Activated CD4-positive, alpha-beta T cell treated with anti-CD3 and anti-CD28 coated beads, Interleukin-2, amount 50 U/mL, for 1 hour (primary cell): ENCODE measurements at places on chromosomes 1 and 21.

GRCh38 chr1:32681509-32681908, 21.1 kb downstream of the SYNC start:
- DNase-seq = no peak

DNA sequence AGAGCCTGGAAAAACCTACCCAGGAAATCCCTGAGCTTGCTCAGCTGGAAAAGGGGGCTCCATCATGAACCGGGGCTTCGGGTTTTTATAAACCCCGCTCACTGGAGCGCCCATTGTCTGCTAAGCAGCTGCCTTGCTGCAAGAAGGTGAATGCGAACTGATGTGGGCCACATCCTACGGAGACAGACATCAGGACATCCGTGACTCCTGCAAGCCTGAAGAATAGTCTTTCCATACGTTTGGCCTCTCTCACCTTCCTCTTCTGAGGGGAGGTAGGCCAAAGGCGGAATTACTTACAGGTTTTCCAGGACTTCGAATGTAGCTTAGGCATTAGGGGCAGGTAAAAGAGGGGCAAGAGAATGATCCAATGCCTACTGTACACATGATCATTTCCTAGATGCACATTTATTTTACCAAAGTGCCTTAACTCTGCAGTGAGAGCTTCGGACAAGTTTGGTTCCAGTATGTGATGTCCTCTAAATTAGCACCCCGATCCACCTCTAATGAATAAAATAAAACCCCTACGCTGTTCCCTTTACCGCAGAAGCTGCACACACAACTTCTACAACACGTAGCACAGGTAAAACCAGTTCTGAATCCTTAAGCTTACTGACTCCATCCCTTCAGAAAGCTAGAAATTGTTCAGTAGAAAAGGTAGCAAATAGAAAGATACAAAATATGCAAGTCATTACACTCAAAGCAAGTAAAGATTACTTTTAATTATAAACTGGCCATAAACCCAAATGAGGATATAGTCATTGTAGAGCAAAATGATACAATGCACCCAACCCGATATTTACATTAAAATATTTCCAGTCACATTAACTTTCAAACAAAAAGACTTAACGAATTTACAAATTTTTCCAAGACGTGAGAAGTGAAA, 866 bp upstream of the SORT1 start:
- no peak for DNase-seq

- no peak for DNase-seq
These were observed 126.0 kb upstream of the RAB3GAP2 start for GRCh38 chr1:220398238-220398637.

DNA sequence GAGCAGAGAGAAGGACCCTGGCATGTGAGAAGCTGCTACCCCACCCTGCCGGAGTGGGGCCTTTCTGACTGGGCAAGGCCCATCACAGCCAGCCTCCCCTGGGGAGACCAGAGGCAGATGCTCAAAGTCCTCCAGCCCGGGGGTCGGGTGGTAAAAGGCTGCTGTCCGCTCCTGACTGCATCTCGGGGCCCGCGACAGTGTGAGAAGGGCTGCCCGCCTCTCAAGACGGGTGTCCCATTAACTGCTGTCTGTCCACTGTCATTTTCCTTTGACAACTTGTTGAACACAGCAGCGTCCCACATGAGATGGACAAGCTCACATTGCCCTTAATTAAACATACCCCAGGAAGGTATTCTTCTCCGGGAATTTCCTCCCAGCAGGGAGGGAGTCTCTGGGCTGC, 91.4 kb upstream of the ARHGEF16 start:
- no peak for DNase-seq

DNA sequence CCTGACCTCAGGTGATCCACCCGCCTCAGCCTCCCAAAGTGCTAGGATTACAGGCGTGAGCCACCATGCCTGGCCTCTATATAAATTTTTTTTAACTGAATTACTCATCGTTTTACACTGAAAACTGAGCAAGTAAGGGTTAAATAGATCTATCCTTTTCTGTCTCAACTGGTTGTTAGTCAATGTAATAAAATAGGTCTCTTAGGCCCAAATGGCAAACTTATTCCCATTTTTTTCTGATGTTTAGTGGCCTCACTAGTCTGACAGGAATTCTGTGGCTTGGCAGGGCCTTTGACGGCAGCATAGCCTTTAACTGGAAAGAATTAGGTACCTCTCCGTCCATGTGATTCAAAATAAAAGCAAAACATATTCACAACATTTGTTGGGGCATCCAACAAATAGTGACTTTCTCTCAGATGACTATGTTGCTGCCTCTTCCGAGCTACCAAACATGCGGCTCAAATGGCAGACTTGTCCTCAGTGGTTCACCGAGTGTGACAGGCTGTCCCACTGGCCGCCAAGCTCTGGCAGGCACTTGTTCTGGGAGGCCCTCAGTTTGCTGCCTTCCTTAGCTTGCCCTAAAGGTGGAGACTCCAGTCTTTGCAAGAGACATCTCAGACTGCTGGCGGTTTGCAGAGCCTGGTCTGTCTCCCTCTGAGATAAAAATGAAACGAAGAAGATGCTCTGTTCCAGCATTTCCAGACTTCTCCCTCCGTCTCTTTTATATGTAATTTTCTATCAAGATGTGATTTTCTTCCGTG, 17.4 kb downstream of the ATP1A4 start:
- no peak for DNase-seq

GRCh38 chr1:66679140-66679539, 73.1 kb upstream of the DYNLT5 start:
- DNase-seq = no peak

- DNase-seq = no peak
These were observed at the start of gene TNFSF18 for GRCh38 chr1:173050865-173051264. Gene TNFSF18, minus strand, starts transcription at chr1:173050941. Its CDS starts 45 bp downstream, at chr1:173050896.

- DNase-seq = no peak
These were observed 173.0 kb upstream of the PALMD start for GRCh38 chr1:99472893-99473292.
